ENCODE measurements at places on chromosomes 4 and X.
A peak's percentile ranks its signal among the peaks of the same experiment; 100 is the strongest.

DNA sequence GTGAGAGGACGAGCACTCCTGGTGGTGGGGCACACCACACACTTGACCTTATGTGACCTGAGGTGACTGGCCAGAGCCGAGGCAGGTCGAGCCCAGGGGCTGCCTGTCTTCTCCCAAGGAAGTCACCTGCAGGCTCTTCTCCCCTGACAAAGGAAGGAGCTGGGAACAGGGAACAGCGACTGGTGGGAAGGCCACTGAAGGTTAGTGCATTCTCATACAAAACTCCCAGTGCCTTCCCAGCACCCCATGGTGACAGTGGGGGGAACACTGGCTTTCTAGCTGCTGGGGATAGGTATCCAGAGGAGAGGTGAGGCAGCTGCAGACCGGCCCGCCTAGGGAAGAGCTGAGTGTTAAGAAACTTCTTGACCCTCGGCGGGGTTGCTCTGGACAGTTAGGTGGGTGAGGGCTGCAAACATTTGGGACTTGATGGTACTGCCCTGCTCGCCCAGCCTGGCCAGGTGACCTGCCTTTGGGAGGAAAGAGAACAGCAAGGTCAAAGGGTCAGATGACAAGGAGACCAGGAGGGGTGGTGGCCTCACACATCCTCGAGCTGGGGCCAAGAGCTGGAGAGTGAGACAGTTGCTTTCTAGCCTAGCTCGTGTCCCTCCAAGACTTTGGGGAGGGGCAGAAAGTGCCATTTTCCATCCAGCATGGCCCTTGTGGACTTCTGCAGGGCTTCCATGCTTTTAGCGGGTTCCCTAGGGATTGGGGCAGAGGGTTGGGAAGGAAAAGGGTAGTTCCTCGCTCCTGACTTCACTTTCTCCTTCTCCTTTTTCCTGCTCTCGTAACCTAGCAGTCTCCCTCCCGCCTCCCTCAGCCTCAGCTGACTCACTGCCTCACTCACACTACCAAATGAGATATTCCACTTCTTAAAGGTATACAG lies 2.7 kb downstream of the NALF2 start:
- DNase-seq: no peak

GRCh38 chr4:148716431-148717052 lies 274.3 kb upstream of the NR3C2 start:
- DNase-seq: no peak

- no peak for DNase-seq
Observed at GRCh38 chr4:33802578-33802977, 2441.7 kb downstream of the ARAP2 start.

DNA sequence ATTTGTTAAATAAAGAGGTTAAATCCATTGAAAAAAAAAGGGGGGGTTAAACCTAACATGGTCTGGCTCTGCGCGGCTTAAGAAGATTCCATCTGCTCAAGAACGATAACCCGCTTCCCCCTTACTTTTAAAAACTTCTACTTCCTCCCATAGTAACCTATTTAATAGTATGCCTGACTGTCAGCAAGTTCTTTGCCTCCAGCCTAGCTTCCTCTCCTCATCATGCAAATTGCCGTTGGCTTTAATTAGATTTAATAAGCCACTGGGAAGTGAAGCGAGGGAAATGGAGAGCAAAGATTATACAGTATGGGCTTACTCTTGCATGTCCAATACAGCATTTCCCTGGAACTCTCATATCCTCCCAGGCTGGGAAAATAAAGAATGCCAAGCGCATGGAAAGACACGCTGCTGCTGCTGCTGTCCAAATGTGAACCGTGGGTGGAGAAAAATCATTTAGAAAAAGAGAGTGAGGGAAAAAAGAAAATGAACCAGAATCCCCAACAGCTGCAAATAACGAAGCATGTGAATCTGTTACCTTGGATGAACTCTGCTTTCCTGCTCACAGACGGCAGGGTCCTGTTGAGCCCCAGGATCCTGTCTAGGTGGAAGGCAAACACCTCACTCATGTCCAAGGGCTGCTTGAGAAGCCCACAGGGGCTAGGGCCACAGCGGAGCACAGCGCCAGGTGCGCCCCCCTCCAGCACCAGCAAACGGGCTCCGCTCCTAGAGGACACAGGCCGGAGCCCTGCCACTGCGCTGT lies 2.7 kb downstream of the GASK1B start:
- no peak for DNase-seq

- DNase-seq: no peak
Observed at GRCh38 chr4:149987330-149988086, 90.7 kb upstream of the DCLK2 start.

DNA sequence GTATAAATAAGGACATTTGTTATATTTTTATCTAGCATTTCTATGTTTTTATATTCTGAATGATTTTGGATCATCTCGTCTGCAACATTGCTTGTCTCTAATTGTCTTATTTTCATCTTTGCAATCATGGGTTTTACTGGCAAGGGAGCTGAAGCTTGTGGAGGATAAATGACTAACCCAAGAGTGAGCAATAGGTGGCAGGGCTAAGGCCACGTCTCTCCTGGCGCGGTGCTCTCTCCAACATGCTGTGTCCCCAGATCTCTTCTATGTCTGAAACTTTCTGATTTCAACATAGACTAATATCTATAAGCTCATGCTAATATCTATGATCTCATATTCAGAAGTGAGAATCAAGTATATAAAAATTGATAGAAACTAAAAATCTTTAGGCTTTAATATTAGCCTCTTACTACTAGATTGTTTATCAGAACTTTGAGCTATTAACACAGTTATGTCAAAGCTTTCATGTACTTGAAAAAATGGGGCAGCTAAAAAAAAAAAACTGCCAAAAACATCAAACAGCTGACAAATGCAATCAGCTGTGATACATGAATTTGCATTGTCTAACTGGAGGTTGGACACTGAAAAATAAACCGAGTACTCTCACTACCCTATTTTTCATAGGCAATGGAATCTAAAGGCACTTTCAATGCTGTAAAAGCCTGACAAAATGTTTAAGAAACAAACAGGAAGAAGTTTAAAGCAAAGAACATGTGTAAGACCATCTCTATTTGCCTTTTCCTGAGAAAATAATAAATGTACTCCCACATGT lies 169.2 kb downstream of the TMA16 start:
- DNase-seq: no peak

DNA sequence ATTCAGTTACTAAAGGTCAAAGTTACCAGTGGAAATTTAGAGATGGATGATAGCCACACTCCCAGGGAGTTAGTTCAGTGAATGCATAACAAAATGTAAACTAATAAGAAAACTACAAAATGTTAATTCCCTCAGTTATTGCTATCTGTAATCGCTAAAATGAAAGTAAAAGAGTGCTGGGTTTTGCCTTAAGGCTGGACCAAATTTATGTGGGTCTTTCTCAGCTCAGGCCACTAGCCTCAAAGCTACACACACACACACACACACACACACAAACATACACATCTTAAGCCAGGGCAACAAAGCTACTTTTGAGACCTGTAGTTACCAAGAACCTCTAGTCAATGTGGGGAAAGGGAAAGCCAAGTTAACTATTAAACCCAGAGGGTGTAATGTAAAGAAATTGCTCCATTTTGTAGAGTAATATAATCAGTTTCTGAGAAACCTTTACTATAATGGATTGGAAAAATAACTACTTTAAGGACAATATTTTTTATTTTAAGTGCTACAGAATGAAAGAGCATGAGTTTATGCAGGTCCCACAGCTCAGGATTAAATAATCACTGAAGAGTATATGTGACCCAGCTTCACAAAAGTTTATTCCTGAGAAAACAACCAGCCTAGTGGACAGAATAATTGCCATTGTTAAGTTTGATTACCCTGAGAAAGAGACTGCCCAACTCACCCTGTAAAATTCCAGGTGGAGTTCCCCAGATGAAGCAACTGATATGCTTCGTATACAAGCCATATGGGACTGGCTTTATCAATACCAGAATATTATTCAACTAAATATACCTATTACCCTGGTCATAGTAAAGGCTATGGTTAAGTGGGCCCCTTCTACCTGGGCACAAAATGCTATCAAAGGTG lies 8.9 kb upstream of the UGT2A3 start:
- no peak for DNase-seq

- no peak for DNase-seq
Observed at GRCh38 chrX:102837847-102838246, 99.2 kb upstream of the RAB40AL start.

GRCh38 chr4:77952457-77952856 lies 89.8 kb downstream of the MRPL1 start:
- DNase-seq: no peak

- DNase-seq: no peak
Observed at GRCh38 chr4:86961116-86961515, 26.3 kb downstream of the AFF1 start.

DNA sequence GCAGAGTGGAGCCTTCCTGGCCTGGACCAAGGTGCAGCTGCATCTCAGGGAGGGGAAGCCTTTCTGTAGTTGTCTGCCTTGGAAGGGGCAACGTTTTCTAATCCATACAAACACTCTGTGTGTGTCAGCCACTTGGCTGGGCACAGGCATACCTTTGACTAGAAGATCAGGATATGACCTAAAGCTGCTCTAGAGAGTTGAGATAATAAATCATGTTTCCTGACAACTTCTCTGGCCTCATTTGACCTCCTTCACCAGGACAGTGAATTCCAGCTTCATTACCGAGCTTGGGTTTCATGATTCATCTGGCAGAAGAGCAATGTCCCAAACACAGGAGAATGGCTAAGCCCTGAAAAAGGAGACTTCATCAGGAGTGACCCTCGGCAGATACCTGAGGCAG lies 89.6 kb upstream of the KIT start:
- peak; percentile 65 for DNase-seq

- no peak for DNase-seq
Observed at GRCh38 chr4:173801876-173802661, 272.0 kb upstream of the HAND2 start.

GRCh38 chr4:121144021-121144420 lies 20.1 kb downstream of the TNIP3 start:
- no peak for DNase-seq

- no peak for DNase-seq
Observed at GRCh38 chr4:146073517-146073916, 102.0 kb upstream of the LSM6 start.

DNA sequence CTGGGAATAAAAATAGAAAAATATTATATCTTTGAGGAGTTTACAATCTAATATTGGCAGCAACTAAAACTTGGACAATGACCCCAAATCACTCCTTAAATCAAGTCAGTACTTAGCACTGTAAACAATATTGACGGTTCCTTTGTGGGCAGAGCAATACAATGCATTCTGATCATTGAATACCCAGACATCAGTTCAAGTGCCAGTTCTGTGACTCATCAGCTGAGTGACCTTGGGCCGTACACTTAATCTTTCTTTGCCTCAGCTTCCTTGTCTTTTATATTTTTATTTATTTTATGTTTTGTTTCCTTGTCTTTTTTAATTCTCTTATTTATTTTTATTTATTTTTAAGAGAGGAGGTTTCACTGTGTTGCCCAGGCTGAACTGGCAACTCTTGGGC lies 112.2 kb upstream of the ANXA3 start:
- no peak for DNase-seq

- no peak for DNase-seq
Observed at GRCh38 chrX:9390693-9391368, 74.0 kb upstream of the TBL1X start.

- DNase-seq: no peak
Observed at GRCh38 chr4:184599492-184600135, 49.6 kb downstream of the CASP3 start.

GRCh38 chr4:138401334-138401733 lies 159.2 kb upstream of the SLC7A11 start:
- DNase-seq: no peak

DNA sequence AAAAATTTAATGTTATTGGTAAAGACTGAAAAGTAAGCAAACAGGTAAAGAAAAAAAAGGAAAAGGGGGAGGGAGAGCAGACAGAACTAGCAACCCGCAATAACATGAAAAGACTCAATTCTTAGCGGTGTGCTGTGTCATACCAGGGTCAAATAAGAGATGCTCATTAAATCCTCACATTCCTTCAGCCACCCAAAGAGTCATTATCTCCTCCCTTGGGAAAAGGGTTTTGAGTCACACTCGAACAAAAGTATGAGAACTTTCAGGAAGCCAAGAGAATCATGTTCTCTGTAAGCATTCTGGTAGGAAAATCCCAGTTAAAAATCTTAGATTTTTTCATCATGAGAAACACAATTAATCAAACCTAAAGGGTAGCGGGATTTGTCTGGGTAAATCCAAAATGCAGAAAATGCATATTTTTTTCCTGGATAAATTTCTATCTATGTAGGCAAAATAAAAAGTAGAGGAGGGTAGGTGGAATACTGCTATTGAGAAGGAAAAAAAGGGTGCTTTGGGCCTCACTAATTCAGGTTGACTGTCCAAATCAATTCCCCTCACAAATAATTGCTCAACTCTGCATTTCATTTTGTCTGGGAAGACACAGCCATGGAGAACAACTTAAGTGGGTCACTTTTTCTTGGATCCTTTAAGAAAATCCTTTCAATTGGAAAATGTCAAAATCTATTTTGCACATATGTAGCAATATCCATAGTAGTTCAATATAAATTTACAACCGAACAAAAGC lies 23.2 kb downstream of the TNIP3 start:
- no peak for DNase-seq

DNA sequence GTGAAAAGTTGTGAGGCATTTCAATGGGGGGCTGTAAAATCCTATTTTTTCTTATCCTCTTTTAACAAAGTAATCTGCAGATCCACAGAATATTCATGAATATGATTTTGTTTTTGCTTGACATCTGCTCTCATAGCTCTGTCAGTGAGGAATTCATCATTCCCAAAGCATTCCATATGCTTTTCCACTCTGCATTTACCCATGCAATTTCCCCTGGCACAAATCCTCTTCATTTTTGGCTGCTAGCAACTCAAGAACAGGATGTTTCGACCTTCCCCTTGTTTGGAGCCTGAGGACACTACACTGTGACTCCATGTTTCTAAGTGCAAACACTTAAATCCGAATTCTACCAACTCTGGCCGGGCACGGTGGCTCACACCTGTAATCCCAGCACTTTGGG lies 48.5 kb downstream of the KLHL15 start:
- DNase-seq: no peak

- DNase-seq: no peak
Observed at GRCh38 chr4:98148856-98149255, 5.6 kb upstream of the STPG2 start.

GRCh38 chr4:142960867-142961644 lies 115.0 kb upstream of the INPP4B start:
- DNase-seq: no peak

DNA sequence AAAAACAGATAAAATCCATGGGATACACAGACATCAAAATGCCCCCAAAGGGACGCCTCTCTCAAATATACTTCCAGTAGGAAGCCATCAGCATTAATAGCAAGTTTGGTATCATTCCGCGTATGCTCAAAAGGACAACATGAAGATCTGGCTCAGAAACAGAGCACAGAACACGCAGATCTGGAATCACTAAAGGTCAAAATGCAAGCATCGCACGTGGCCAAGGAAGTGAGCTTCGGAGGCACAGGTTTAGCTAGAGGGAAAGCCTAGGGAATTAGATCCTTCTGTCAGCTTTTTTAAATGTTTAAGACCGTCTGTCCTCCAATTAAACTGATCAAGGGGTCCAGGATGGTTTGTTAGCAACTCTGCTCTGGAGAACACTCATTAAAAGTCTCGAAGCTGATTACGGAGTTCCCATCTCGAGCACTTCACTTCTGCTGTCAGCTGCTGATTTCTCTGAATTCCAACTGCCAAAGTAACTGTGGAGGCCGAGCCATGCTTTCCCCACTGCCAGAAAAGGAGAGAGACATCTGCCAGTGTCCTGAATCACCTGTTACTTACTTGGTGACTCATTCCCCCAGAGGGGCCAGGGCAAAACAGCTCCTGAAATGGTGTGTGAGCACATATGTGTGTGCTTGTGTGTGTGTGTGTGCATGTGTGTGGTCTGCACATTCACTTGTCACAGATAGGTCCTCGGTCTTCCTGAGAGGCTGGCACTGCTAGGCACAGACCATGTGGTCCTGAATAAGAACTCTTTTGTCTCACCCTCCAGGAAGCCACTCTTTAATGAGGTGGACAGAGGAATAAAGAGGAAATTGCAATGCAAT lies 177.7 kb upstream of the PPARGC1A start:
- DNase-seq: peak; percentile 25
